ENCODE measurements at places on chromosomes 2 and 18. TPM values are rescaled to one million over a fixed set of nuclear protein-coding genes. Genes with fewer than 3 reads are reported as not detected.

DNA sequence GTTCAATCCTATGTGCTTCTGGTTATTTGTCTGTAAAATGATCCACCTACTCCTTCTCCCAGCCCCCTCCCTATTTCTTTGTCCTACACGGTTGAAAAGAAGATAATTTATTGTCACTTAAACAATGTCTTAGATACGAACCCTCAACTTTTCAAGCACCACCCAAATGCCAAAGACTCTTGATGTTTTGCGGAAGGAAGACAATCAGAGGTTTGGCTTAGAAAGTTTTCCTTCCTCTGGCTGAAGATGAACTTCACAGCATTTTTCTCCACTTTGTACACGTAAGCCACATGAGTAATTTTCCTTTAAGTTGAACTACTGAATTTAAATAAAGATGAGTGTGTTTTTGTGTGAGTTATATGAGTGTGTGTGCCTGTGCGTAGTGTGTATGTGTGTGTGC lies 25.5 kb upstream of the SLC8A1 start:
- DNase-seq: no peak

- no peak for DNase-seq
These were observed 849 bp upstream of the TMEM18 start for GRCh38 chr2:677959-678550.

GRCh38 chr2:31138037-31138962 lies at the start of gene GALNT14:
TSS of gene GALNT14 (minus strand) at chr2:31138440. CDS start at chr2:31138086, 354 bp downstream.
- DNase-seq: peak; percentile 51

DNA sequence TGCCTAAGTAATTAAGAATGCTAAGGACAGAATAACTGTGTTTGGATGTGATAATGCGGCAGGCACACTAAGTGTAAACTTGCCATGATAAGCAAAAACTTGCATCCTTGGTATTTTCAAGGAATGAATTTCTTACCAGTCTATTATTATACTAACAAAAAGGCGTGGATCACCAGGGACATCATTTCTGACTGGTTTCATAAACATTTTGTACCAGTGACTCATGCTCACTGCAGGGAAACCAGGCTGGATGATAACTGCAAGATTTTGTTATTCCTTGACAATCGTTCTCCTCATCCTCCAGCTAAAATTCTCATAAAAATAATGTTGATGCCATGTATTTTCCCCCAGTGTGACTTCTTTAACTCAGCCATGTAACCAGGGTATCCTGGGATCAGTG lies 289.5 kb downstream of the CDCA7 start:
- no peak for DNase-seq

- DNase-seq: no peak
These were observed 40.9 kb upstream of the SMAD7 start for GRCh38 chr18:48991676-48992075.

Gene OTOS
- total RNA-seq: not detected

DNA sequence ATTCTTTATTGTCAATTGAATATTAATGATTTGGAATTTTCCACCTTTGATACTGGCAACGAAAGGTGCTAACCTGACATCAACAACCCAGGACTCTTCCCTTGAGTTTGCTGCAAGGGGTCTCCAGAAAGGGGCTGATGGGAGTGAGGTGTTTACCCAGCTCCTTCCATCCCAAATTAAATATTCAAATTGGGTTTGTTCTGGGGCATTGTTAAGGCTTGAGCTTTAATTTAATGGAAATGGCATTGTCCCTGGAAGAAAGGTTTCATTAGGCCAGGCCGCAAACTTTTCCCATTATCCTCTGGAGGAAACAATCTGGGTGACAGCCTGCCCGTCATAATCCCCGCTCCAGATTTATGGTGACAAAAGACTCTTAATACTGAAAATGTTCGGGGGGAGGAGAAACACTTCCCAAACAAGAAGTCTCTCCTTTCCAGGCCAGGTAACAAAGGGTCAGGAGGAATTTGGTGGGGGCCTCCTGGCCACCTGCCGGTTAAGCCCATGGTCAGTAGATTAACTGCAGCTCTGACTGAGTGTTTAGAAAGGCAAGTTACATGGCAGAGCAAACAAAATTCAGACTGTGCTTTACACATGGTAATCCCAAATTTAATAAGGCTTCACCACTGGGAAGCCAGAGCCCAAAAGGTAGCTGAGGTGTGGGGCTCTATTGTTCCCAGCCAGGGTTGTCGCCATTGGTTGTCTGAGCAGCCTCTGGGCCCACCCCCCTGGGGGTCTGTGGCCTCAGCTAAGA lies 151.4 kb upstream of the SIX3 start:
- DNase-seq: no peak

All from left cardiac atrium (tissue), 4 donors.